ENCODE measurements at places on chromosomes 2 and 18.

DNA sequence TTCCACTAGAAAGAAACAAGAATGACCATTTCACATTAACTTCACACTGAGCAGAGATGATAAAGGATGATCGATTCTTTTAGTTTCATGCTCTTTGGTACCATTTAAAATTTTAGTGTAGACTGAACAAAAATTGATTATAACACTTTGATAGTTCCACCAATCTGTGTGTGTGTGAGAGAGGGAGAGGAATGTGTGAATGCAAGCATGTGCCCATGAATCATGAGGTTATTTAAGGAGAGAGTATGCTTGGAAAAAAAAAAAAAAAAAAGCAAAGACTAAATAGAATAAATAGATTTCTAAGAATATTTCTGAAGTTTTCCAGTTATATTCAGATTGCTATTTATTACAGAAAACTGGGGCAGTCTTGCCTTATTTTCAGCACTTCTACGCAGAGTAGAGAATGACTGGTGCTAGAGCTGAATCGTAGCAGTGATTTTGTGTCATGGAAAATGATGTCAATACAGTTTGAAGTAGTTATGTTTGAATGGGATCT is 900.8 kb downstream of the SLC4A3 start:
- DNase-seq = peak; percentile 36

DNA sequence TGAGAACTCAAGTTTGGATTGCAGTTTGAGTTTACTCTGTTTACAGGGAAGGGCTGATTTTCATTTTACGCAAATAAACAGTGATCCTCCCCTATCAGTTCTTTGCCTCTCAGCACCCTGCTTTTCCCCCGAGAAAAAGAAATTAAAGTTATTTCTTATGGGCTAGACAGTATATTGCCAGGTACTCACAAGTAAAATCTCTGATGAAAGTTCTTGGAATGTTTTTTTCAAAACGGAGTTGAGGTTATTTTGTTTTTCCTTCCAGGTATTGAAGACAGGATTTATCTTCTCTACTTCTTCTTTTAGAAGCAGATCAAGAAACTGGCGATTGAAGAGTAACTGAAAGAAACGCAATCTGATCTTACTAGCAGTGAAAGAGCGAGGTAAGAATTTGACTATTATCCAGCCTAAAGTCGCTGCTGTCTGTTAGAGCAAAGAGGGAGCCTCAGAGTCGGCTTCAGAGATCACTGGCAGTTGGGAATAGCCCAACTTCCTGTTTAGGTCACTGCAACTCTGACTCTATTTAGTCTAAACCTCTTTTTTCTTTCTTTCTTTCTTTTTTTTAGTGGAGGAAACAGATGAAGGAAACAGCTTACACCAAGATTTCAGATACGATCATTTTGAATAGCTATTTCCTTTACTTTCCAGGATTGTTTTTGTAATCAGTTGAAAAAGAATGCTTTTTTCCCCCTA is at the start of gene TFPI:
Gene TFPI (minus strand): TSS at position 425 of the 693 bp plus-strand sequence. CDS start 50,667 bp downstream, outside the sequence.
- peak; percentile 62 for DNase-seq

DNA sequence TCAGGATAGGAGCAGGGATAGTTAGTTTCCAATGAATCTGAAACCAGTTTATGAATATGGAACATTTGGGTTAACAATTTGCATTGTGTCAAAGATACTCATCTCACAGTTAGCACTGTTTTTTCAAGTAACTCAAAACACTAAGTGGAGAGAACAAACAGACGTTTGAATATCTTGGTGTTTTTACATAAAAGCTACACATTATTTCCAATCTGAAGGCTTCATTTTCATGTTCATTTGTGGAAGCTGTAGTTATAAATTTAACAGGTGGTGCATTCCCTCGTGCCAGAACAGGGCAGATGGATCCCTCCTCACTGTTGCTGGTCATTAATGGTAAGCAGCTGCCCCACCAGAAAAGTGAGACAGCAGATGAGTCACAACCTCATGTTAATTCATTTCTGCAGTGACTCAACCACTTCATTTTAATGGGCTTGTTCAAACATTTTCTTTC is 286.9 kb downstream of the TMX3 start:
- DNase-seq = peak; percentile 76

- DNase-seq = no peak
Measured at GRCh38 chr18:41850781-41851180, 104.3 kb upstream of the PIK3C3 start.

DNA sequence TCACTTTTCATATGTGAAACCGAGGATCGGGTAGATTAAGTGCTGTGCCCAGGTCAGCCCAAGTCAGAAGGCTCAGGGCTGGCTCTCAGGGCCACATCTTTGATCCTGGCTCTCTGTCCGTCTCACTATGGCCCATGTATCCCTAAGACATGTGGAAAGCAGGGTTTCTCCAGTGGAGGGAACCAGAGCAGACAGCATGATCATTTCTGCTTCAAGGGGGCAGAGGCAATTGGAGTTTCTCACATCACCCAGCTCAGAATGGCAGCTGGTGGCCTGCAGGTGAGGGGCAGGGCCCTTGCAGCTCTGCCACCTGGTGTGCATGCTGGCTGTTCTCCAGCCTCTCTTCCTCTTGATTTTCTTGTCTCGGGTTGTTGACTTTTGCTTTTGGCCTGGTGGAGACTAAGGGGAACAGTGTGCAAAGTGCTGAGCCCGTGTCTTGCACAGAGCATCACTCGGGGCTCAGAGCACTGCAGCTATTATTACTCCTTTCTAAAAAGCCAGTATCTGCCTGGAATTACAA is 27.0 kb downstream of the LDLRAD4 start:
- no peak for DNase-seq

DNA sequence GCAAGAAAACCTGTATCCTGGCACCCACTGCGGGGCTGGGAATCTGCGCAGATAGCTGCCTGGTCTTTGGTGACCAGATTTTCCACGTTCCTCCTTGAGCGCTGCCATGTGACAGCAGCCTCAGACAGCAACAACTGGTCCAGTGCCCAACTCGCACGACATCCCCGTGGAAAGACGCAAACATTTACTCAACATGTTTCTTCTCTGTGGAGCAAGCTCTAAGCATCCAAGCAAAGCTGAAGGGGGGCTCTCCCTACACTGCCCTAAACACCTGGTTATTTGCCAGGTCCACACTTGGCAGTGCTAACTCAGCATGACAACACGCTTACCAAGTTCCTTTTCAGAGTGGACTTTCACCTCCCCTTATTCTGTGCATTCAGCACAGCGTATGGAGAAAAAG is 11.3 kb downstream of the ZNF516 start:
- DNase-seq = no peak

- no peak for DNase-seq
Measured at GRCh38 chr18:53101536-53102105, 761.6 kb downstream of the DCC start.

GRCh38 chr2:200483729-200484198 is 26.1 kb downstream of the KCTD18 start:
- DNase-seq = peak; percentile 20

- DNase-seq = no peak
Measured at GRCh38 chr18:79490626-79491041, 94.9 kb downstream of the NFATC1 start.

DNA sequence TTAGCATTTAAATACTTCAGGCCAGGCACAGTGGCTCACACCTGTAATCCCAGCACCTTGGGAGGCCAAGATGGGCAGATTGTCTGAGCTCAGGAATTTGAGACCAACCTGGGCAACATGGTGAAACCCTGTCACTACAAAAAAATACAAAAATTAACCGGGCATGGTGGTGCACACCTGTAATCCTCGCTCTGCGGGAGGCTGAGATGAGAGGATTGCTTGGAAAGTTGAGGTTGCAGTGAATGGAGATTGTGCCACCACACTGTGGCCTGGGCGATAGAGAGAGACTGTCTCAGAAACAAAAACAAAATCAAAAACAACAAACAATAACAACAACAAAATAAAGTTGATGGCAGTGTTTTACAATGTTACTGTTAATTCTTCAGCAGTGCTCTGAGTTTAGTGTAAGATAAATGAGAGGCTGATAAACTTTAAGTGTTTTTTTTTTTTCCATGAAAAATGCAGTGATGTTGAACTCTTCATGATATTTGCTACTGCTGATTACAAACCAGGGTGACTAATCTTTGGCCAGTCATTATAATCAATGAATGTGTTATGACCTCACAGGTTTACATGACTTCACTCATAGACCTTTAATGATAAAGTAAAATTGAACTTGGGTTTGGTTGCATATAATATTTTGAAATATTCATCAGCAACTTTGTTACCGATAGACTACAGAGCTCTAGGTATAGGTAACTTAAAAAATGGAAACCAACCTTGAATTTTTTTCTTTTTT is 2.5 kb downstream of the ITGAV start:
- no peak for DNase-seq

DNA sequence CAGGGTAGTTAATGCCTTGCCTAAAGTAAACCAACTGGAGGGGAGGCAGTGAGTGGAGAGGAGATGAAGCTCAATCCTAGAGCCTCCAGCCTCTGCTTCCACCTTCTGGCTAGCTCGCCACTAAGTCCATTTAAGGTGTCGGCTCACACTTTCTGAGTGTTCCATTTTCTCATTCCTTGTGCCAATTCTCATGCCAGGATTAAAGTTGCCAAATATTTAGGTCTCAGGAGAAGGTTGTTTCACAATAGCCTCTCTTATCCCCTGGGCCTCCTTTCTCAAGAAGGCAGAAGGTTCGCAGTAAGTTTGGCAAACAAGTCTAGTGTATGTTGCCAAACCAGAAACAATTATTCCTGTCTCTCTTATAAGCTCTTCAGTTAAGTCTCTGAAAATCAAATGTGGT is 57.2 kb downstream of the TACR1 start:
- peak; percentile 24 for DNase-seq

DNA sequence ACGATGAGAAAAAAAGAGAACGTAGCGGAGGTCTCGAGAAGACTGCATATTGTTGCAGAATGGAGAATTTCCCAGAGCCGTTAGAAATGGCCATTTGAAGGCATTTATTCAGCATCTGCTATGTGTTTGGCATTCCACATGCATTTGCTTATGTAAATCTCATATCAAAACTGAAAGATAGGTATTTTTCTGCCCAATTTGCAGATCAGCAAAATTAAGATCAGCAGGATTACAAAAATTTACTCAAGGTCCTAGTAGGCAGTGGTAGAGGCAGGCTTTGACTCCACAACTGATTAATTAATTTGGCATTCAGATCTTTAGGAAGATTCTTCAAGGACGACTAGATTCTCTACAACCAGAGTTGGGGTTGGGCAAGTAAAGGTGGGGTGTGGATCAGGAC is 1.8 kb upstream of the E2F6 start:
- no peak for DNase-seq

GRCh38 chr18:9684881-9685614 is 23.1 kb upstream of the RAB31 start:
- DNase-seq = peak; percentile 75
